ENCODE measurements at places on chromosomes 13 and 19. TPM values are rescaled to one million over a fixed set of nuclear protein-coding genes. Genes with fewer than 3 reads are reported as not detected.

Gene COL5A3
- 0.10 TPM for total RNA-seq

Gene FGF9
- total RNA-seq: 19.5 TPM

Gene C19orf12
- 66.7 TPM for total RNA-seq

Gene MAST3
- total RNA-seq: 16.6 TPM

Gene THAP8
- total RNA-seq: 10.1 TPM

Gene TEX101
- not detected for total RNA-seq

Gene WDR62
- 5.5 TPM for total RNA-seq

Gene CACNA1A
- 190 TPM for total RNA-seq

Gene PCDH17
- total RNA-seq: 51.8 TPM

Gene PLEKHA4
- 9.4 TPM for total RNA-seq
